Trophoblast cell (in vitro differentiated cells and primary cell): ENCODE measurements at places on chromosomes 1 and 21.

- H3K4me1 ChIP-seq, result no peaks in the 10 kb centered on the region
- H3K27ac ChIP-seq, result no peak overlapping the region
- H3K27me3 ChIP-seq, result no peaks in the 10 kb centered on the region
- no peak for DNase-seq
- peaks cover 21% of the 10 kb centered on the region for H3K36me3 ChIP-seq
Measured at GRCh38 chr1:39427912-39428311, 63.5 kb upstream of the BMP8A start.

DNA sequence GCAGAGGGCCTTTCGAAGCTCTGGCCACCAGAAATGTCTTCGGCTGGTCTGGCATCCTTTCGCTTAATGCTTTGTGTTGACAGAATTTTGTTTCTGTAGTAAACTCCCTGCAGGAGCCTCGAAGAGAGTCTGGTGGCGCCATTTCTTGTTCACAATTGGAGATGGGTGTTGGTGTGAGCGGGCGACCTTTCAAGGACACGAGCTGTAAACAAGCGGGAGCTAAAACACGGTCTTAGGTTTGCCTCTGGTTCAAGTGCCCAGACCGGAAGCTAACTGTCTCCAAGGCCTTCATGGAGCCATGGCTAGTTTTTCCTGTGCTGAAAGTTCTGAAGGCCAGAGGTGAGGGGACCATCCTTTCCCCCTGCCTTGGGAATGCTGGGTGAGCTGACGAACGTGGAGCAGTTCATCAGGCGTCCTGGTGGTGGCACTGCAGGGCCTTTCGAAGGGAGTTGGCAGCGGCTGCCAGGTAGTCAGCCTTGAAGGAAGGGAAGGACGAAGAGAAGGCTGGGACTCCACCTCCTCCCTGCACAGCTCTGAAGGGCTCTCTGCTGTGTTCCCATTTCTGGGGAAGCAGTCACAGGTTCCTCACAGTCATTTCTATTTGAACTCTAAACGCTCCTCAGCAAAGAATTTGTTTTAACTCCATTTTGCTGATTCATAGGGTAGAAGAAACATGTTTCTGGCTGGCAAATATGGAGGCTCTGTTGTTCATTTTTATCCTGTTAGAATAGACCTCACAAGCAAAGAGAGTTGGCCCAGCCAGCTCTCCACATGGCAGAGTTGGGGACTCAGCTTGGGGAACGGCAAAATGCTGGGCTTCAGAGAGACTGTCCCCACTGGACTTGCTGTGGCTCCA is 35.2 kb downstream of the URB2 start:
- no peak overlapping the region for H3K27ac ChIP-seq
- no peaks in the 10 kb centered on the region for H3K4me1 ChIP-seq
- DNase-seq, result peak; percentile 46
- no peaks in the 10 kb centered on the region for H3K27me3 ChIP-seq
- H3K4me3 ChIP-seq, result no peak overlapping the region
- H3K36me3 ChIP-seq, result peaks cover 12% of the 10 kb centered on the region

DNA sequence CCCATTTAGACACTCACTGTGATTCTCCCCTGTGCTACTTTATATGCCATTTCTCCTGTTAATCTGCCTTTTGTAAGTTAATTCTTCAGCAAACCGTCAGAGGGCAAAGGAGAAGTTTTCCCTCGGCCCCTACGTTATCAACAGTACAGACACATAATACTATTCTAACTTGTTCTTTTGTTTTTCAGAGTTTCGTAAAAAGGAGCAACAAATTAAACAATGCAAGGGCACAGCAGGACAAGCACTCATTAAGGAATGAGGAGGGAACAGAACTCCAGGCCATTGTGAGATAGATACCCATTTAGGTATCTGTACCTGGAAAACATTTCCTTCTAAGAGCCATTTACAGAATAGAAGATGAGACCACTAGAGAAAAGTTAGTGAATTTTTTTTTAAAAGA is 32.3 kb downstream of the CNN3 start:
- no peaks in the 10 kb centered on the region for H3K27me3 ChIP-seq
- H3K4me1 ChIP-seq, result no peaks in the 10 kb centered on the region
- no peak overlapping the region for H3K27ac ChIP-seq
- H3K36me3 ChIP-seq, result peaks cover 32% of the 10 kb centered on the region
- DNase-seq, result no peak

DNA sequence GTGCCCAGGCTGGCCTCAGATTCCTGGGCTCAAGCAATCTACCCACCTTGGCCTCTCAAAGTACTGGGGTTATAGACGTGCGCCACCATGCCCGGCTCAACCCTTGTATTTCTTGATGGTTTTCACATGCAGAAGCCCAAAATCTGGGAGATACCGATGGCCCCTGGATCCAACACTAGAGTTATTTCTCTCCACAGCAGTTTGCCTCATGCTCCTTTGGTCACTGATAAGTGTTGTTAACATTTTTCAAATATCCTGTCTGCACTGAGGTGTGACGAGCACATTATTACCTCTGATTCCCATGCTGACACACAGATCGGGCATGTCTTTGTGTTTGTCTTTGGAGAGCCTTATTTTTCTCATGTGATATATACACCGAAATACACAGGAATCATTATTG is 107.0 kb downstream of the KIF26B start:
- DNase-seq, result no peak
- peaks cover 4% of the 10 kb centered on the region for H3K4me1 ChIP-seq
- H3K27ac ChIP-seq, result no peak overlapping the region
- peaks cover 4% of the 10 kb centered on the region for H3K36me3 ChIP-seq

DNA sequence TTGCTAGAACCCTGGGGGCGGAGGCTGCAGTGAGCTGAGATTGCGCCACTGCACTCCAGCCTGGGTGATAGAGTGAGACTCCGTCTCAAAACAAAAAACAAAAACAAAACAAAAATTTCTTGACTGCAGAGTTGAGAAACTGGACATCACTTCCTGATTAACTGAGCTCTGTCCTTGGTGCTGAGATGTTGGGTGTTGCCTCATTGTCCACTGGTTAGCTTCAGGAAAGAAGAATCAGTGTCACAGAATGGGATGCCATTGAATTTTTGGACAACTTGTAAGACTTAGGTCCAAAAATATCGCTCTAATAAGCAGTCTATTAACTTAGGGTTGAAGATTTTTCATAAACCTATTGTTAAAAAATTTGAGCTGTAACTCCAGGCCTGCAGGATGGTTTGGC is 23.8 kb upstream of the KCNA10 start:
- no peak overlapping the region for H3K4me3 ChIP-seq
- DNase-seq, result peak; percentile 26
- H3K4me1 ChIP-seq, result no peaks in the 10 kb centered on the region
- H3K27ac ChIP-seq, result no peak overlapping the region
- no peaks in the 10 kb centered on the region for H3K36me3 ChIP-seq

GRCh38 chr1:37338658-37339057 is 135.7 kb upstream of the ZC3H12A start:
- H3K36me3 ChIP-seq, result no peaks in the 10 kb centered on the region
- DNase-seq, result no peak
- H3K4me3 ChIP-seq, result no peak overlapping the region

GRCh38 chr1:229196404-229197264 is 74.3 kb upstream of the RAB4A start:
- no peak for DNase-seq
- H3K36me3 ChIP-seq, result no peaks in the 10 kb centered on the region
- no peak overlapping the region for H3K4me3 ChIP-seq
- no peak overlapping the region for H3K27ac ChIP-seq
- peaks cover 13% of the 10 kb centered on the region for H3K4me1 ChIP-seq

DNA sequence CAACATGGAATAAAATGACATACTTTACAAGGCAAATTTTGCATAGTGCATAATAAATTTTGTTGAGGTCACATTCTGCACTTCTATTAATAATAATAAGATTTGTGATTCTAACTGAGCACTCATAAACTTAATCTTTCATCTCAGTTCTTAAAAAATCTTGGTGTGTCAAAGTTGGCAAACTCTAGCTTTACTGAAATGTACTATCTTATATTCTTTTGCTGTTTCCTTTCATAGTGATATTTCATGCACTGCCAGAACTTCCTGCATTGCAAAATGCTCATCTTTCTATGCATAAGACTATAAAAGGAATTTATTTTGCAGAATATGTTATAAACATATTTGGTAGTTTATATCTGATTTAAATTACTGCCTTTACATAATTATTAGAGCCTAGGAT is 797.6 kb downstream of the ADGRL2 start:
- H3K4me3 ChIP-seq, result no peak overlapping the region
- H3K36me3 ChIP-seq, result no peaks in the 10 kb centered on the region
- no peak for DNase-seq
- H3K4me1 ChIP-seq, result no peaks in the 10 kb centered on the region

DNA sequence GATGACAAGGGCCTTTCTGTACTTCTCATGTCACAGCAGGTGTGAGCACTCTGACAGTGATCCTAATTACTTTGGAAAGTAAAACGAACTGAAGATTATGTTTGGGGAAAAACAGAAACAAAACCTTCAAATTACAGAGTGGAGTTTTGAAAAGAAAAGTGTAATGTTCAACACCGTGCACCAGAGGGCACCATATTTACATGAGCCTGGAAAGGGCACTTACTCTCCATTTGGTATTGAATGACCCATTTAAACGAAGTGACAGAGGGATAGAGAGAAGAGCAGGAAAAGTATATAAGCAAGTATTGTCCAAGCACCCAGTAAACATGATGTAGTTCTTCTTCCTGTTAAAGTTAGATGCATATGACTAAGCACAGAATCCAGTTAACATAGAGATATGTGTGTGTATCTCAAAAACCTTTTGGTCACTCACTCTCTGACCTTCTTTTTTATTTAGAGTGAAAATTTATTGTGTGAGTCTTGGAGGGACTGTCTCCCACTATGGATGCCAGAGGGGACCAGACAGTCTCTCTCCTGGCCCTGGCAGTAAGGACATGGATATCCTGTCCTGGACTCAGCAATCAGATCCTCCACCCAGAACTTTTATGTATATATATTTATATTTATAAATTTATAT is 3.8 kb upstream of the RGSL1 start:
- H3K4me3 ChIP-seq, result no peak overlapping the region
- no peak overlapping the region for H3K27ac ChIP-seq
- no peaks in the 10 kb centered on the region for H3K4me1 ChIP-seq
- H3K36me3 ChIP-seq, result no peaks in the 10 kb centered on the region

GRCh38 chr1:95537176-95537575 is 303.2 kb downstream of the RWDD3 start:
- H3K4me1 ChIP-seq, result no peaks in the 10 kb centered on the region
- H3K36me3 ChIP-seq, result no peaks in the 10 kb centered on the region
- no peak overlapping the region for H3K27ac ChIP-seq

GRCh38 chr1:16126743-16127515 is 28.9 kb downstream of the EPHA2 start:
- H3K4me1 ChIP-seq, result peaks cover 6% of the 10 kb centered on the region
- H3K27ac ChIP-seq, result no peak overlapping the region
- no peaks in the 10 kb centered on the region for H3K27me3 ChIP-seq
- no peak for DNase-seq

GRCh38 chr1:97010566-97011264 is 289.1 kb downstream of the PTBP2 start:
- no peak overlapping the region for H3K27ac ChIP-seq
- no peaks in the 10 kb centered on the region for H3K4me1 ChIP-seq
- no peaks in the 10 kb centered on the region for H3K27me3 ChIP-seq
- DNase-seq, result no peak
- no peaks in the 10 kb centered on the region for H3K36me3 ChIP-seq

DNA sequence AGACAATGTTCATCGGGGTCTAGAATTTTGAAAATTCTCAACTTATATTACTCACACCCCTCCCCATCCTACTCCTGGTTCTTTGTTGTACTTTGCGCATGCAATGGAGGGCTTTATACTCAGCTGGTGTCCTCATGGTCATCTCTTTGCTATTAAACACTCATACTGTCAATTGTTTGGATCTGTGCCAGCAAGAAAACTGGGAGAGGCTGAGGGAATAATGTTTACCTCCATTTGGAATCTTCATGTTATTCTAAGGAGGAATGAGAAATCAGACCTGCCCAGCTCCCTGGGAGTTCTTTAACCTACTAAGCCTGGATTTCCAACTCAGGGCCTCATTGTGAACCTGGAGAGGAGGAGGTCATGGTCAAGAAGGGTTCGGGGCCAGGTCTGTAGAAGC is 143.9 kb upstream of the DNAH14 start:
- H3K27me3 ChIP-seq, result no peaks in the 10 kb centered on the region
- no peak for DNase-seq
- peaks cover 4% of the 10 kb centered on the region for H3K4me1 ChIP-seq
- H3K27ac ChIP-seq, result no peak overlapping the region
- H3K36me3 ChIP-seq, result no peaks in the 10 kb centered on the region

DNA sequence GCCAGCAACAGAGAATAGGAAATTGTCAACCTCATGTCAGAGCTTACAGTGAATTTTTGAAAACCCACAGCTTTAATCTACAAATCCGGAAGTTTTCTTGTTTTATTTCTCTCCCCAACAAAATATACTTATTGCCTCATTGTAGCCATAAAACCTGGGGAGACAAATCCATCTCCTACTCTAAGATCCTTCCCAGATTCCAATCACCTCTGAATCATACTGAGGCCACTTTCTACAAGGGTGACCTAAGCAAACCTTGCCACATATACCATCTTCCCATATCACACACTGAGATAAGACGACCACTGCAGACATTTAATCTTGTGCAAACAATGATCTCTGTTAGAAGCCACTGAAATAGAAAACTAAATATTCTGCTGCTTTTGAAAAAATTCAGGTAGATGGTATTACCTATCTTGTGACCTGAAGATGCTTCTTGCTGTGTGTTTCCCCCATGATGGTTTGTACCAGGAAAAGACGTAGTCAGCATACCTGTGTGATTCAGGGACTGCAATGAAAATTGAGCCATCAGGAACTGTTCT is 171.5 kb upstream of the DUSP10 start:
- no peaks in the 10 kb centered on the region for H3K36me3 ChIP-seq
- H3K4me1 ChIP-seq, result no peaks in the 10 kb centered on the region
- DNase-seq, result no peak

GRCh38 chr1:2546515-2547209 is 9.5 kb upstream of the TNFRSF14 start:
- H3K36me3 ChIP-seq, result no peaks in the 10 kb centered on the region
- H3K27ac ChIP-seq, result no peak overlapping the region
- peak overlapping the region; percentile 29 for H3K4me3 ChIP-seq
- H3K27me3 ChIP-seq, result no peaks in the 10 kb centered on the region
- H3K4me1 ChIP-seq, result peaks cover 21% of the 10 kb centered on the region

DNA sequence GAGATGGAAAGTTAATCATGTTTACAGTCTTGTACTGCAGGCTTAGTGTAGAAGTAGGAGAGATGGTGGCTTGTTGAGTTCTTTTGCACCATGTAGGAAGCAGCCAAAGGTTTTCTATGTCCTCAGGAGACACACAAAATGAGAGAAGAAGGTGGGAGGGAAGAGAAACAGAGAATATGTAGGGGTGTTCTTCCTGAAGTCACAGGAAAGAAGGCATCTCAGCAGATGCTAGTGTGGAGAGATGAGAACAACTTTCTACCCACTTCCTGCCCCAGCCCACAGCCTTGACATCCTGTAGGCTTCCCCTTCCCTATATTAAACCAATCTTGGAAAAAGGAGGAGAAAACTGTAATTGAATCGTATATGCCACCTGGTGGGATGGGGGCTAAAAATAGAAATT is 217.0 kb downstream of the S1PR1 start:
- peaks cover 9% of the 10 kb centered on the region for H3K4me1 ChIP-seq
- H3K27me3 ChIP-seq, result no peaks in the 10 kb centered on the region
- H3K27ac ChIP-seq, result no peak overlapping the region
- no peaks in the 10 kb centered on the region for H3K36me3 ChIP-seq
- DNase-seq, result no peak

GRCh38 chr1:211329764-211330201 is 3.1 kb downstream of the TRAF5 start:
- no peak overlapping the region for H3K4me3 ChIP-seq
- no peaks in the 10 kb centered on the region for H3K36me3 ChIP-seq
- no peaks in the 10 kb centered on the region for H3K27me3 ChIP-seq
- peak; percentile 38 for DNase-seq
- H3K4me1 ChIP-seq, result peaks cover 12% of the 10 kb centered on the region

GRCh38 chr1:101540161-101540560 is 303.3 kb downstream of the S1PR1 start:
- no peaks in the 10 kb centered on the region for H3K36me3 ChIP-seq
